Stimulated activated CD4-positive, alpha-beta T cell treated with anti-CD3 and anti-CD28 coated beads, Interleukin-2, amount 100 ng/mL, for 24 hours (primary cell): ENCODE measurements at places on chromosomes 1 and 21.

DNA sequence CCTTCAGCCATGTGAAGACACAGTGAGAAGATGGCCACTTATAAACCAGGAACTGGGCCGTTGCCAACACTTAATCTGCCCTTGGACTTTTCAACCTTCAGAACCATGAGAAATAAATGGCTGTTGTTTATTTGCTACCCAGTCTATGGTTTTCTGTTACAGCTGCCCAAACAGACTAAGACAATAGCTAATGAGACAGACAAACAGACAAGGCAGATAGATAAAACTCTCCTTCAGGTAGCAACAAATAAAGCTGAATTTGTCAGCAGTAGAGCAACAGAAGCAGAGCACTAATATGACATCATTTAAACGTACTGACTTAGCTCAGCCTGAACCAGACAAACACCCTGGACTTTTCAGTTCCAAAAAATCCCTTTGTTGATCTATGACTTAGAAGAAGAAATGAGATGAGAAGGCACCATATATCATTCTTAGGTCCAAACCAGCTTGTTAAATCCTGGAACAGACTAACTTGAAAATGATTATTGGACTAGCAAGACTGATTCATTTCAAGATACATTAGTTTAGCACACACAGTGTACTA lies 27.0 kb downstream of the ZZZ3 start:
- DNase-seq, result no peak

DNA sequence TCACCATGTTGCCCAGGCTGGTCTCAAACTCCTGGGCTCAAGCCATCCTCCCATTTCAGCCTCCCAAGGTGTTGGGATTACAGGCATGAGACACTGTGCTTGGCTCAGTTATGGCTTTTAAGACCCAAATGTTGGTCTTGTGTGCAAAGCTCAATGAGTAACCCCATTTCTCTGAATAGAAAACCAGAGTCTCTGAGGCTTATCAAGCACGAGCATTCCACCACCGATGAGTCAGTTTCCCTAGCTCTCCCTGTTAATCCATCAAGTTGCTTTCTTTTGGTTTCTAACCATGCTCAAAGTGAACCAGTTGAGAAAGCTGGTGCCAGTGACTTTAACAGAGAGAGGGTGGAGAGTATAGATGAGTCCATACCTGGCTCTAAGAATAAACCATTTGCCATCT lies 350.9 kb upstream of the ADGRL2 start:
- no peak for DNase-seq

DNA sequence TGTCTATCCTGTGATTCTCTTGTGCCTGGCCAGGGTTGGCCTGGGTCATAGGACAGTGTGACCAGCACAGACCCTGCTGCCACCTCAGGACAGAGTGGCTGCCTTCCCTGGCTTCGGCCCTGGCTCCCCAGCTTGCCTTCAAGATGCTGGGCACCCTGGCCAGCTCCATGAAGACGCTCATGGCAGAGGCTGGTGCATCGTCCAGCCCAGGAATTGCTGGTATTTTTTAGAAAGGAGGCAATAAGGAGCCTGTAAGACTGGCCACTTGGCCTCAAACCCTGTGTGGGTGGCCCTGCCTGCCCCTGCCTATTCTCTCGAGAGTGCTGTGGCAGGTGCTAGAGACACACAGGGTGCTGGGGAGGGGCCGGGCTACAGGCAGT lies 70.4 kb upstream of the ACTRT2 start:
- DNase-seq, result no peak

DNA sequence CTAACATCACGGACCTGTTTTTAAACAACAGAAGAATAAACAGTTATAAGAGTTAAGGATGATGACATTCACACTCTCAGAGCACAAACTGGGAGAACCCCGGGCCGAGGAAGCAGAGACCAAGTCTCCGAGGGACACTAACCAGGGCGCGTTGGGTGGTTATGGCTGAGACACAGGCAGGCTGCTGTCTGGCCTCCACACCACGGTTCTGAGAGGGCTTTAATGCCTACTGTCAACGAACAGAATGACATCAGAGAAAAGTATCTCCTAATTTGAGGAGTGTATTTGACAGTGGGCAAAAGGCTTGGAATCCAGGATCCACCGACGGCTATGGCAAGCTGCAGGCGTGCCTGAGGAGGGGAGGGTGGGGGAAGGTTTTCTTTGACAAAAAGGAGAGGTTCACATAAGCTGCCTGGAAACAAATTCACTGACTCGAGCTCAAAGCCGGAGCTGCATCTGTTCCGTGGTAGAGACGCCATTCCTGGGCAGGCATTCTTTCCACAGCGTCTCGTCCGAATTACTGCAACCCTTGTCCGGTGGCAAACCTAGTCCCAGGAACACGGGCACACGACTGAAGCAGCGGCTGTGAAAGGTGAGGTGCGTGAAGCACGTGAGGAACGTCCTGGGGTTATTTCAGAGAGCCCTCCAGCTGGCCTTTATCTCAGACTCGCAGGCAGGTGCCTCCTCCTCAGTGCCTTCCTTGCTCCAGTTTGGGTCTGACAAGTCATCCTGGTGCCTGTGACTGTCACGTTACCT lies 9.4 kb downstream of the POFUT2 start:
- DNase-seq, result no peak

- DNase-seq, result no peak
Observed at GRCh38 chr21:35540950-35541638, 492.0 kb upstream of the RUNX1 start.

- no peak for DNase-seq
Observed at GRCh38 chr1:37633040-37633937, 1.4 kb downstream of the RSPO1 start.

DNA sequence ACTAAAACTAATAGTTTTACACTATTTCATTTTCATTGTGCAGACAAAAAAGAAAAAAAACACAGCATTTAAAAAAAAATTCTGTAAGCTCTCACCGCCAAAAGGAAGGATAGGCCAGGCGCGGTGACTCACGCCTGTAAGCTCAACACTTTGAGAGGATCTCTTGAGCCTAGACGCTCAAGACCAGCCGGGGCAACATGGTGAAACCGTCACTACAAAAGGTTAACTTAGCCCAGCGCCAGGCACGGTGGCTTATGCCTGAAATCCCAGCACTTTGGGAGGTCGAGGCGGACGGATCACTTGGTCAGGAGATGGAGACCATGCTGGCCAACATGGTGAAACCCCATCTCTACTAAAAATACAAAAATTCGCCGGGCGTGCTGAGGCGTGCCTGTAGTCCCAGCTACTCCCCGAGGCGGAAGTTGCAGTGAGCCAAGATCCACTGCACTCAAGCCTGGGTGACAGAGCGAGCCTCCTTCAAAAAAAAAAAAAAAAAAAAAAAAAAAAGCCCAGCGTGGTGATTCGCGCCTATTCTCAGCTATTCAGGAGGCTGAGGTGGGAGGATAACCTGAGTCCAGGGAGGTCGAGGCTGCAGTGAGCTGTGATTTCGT lies 14.3 kb upstream of the SPEN start:
- DNase-seq, result peak; percentile 49
